ENCODE measurements at places on chromosomes 1 and 21.

DNA sequence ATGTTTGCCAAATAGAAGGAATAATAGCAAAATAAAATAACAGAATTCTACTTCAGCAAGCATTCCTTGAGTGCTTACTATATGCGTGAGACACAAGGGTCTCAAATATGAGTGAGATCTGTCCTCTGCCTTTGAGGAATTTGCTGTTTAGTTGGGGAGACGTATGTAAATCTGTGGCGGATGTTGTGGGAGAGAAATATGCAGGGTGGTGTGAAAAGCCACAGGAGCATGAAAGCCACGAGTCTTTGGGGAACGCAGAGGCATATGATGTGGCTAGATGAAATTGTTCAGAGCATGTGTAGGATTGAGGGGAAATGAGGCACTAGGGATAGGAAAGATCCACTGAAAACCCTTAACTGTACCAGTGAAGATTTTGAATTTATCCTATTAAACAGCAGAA lies 244.4 kb downstream of the PBX1 start:
- DNase-seq = no peak

- DNase-seq = no peak
Observed at GRCh38 chr1:9892563-9893528, 17.2 kb downstream of the CTNNBIP1 start.

DNA sequence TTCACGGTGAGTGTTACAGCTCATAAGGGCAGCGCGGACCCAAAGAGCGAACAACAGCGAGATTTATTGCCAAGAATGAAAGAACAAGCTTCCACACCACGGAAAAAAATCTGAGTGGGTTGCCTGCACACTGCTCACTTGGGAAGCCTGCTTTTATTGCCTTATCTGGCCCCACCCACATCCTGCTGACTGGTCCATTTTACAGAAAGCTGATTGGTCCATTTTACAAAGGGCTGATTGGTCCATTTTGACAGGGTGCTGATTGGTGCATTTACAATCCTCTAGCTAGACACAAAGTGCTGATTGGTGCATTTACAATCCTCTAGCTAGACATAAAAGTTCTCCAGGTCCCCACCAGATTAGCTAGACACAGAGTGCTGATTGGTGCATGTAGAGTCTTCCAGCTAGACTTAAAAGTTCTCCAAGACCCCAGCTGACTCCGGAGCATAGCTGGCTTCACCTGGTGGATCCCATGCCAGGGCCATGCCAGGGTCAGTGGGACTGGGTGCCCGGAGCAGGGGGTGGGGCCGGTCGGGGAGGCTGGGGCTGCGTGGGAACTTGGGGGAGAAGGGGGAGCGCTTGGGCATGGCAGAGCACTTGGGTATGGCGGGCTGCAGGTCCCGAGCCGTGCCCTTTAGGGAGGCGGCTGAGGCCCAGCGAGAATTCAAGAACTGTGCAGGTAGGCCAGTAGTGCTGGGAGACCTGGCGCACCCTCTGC lies 75.4 kb upstream of the ATP1A1 start:
- no peak for DNase-seq

- DNase-seq = no peak
Observed at GRCh38 chr21:45094412-45094811, 20.0 kb downstream of the ADARB1 start.

DNA sequence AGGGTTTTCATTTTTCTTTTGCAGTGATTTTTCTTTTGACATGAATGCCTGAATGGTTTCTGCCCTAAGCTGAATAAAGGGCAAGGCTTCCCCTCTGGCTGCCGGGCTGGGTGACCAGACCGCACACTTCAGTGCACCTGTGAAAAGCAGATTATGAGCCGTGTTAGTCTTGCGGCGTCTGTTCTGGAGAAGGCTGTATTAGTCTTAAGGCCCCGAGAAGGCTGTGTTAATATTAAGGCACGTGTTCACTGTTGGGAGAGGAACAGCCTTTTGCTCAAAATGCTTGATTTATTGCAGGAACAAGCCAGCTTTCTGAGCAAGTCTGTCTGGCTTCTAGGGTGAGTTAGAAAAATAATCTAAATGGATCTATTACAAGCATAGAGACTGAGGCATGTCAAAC lies 54.7 kb upstream of the DNAH14 start:
- no peak for DNase-seq

DNA sequence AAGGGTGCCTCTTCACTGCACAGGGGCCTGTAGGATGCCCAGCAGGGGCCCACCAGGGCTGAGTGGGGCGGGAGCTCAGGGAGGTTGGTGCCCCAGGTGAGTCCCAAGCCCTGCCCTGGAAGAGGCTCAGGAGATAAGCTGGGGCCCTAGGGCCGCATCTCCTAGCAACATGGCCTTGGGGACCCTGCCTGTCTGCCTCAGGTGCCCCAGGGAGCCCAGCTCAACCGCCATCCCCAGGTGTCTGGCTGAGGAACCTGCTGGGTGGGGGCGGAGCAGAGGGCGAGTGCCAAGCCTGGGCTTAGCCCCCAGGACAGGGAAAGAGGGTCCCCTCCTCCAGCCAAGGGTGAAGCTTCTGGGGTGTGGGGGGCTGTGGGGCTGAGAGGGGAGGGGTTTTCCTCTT lies 54.8 kb downstream of the FOXO6 start:
- no peak for DNase-seq

DNA sequence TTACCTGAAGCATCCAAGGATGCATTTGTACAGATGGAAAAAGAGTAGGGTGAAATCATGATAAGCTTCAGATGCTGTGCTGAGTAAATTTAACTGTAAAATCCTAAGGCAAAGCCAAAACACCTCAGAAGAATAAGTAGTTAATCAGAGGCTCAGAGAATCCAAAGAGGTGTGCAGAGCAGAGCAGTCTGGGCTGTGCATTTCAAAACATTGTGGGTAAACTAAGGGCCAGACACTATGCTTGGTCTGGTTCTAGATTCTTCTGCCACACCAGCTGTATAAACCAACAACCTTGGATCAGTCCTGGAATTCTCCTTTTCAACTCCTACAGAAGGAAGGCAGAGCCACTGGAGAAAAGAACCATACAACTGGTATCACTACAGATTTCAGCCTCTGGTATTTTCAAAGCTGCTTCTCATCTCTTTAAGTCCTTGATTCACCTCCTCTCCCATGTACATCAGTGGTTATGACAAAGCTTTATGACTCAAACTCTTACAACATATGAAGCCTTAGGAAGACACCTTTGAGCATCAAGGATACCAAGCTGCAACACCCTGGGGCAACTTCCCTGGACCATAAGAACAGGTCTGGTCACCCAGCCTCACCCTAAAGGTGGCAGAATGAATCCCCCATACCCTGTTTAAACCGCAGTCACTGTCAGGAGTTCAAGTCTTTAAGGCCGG lies 11.6 kb upstream of the HIPK1 start:
- no peak for DNase-seq

GRCh38 chr1:43653339-43653738 lies 3.4 kb downstream of the KDM4A start:
- DNase-seq = no peak

DNA sequence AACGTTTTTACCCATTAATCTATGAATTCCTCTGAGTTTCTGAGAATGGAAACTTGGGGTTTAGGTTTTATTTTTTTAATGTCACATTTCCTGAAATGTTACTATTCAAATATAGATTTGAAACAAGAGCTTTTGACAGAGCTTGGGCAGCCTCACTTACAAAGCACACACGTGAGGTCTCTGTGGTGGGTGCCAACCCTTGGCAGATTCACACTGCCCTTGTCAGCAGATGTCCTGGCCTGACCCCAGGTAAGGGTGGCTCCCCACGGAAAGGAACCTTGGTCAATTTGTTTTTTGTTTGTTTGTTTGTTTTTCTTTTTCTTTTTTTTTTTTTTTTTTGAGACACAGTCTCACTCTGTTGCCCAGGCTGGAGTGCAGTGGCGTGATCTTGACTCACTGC lies 53.5 kb downstream of the FAAP20 start:
- no peak for DNase-seq

- no peak for DNase-seq
Observed at GRCh38 chr1:89022167-89022959, at the start of gene GBP3. Gene GBP3, minus strand, starts transcription at chr1:89022866. Its CDS starts 2,145 bp downstream, at chr1:89020721.
